NCI-H748 treated with DMSO at 0.1 percent for 48 hours (cell line): ENCODE measurements at places on chromosomes 5 and 9.
A peak's percentile ranks its signal among the peaks of the same experiment; 100 is the strongest.

- DNase-seq: no peak
Measured at GRCh38 chr9:12923468-12924009, 148.7 kb downstream of the LURAP1L start.

DNA sequence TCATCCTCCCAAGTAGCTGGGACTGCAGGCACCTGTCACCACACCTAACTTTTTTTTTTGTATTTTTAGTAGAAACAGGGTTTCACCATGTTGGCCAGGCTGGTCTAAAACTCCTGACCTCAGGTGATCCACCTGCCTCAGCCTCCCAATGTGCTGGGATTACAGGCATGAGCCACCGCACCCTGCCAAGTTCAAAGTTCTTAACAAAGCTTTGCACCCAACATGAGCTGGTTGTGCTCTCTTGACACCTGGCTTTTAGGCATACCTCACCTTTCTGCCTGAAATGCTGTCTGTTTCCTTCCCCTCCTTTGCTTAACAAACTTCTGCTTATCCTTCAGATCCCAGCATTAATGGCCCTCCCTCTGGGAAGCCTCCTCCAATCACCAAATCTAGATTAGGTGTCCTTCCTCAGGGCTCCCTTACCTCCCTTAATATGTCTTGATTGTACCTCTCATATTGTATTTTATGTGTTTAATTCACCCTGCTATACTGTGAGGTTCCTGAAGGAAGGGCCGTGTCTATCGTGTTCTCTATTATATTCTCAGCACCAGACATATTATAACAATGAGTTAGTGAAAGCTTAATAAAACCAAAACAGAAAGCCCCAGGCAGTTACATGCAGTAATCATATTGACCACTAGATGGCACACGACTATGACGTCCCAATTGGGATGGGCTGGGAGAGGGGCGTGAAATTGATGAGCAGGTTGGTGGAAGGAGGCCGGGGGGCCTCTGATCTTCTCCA lies 62.9 kb upstream of the PPARGC1B start:
- DNase-seq: no peak

- DNase-seq: no peak
Measured at GRCh38 chr5:179806250-179807048, at the start of gene MGAT4B. TSS of gene MGAT4B (minus strand) at chr5:179806866. CDS start at chr5:179806583, 283 bp downstream.

- no peak for DNase-seq
Measured at GRCh38 chr9:137494550-137495351, 35.6 kb upstream of the NSMF start.

- DNase-seq: no peak
Measured at GRCh38 chr9:81829195-81829882, 98.9 kb upstream of the SPATA31D4 start.

- DNase-seq: no peak
Measured at GRCh38 chr9:120538339-120538738, 41.6 kb downstream of the CDK5RAP2 start.

DNA sequence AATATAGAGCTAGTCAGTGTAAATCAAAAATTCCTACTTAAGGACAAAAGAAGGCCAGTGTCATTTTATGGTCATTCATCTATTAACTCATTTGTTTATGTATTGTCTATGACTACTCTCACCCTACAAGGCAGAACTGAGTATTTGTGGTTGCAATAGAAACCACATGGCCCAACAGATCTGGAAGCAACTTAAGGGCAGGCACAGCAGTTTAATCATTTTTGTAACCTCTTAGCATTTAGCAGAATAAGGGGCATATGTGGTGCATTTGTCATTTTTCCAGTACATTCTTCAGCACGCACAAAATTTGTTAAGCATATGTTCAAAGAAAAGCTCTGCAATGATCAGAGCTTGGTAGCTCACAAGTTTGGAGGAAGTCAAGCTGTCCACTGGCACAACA lies 1.1 kb downstream of the FKBP15 start:
- no peak for DNase-seq

DNA sequence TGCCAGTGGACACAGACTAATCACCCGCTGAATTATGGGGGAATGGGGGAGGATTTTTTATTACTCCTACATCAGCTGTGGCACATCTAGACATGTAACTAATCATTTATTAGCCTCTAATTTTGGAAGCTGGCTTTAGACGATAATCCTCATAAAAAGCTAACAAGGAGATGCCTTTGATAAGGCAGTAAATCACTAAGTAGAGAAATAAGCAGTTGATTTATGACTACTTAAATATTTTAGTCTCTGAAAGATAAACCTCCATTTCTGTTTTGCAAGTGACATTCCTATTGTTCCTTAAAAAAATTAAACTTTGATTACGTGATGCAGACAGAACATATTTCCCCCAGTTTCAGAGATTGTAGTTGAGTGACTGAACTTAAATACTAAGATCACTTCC lies 206.4 kb upstream of the CDKN2B start:
- no peak for DNase-seq

DNA sequence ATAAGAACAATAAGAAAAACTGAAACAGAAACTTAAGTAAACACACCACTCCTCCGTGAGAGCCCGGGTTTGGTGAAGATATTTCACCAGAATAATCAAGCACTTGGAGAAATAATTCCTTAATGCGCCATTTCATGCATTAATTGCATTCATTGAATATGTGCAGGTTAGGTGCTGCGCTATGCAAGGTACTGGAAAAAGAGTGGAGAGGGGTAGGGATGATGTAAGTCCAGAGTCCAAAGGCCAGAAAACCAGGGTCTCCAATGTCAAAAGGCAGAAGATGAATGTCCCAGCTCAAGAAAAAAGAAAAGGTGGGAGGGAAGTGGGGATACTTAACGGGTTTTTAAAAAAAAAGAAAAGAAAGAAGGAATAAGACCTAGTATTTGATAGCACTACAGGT lies 669 bp upstream of the ZFP37 start:
- DNase-seq: no peak

GRCh38 chr9:29214154-29214689 lies 1640.9 kb upstream of the C9orf72 start:
- peak; percentile 88 for DNase-seq

DNA sequence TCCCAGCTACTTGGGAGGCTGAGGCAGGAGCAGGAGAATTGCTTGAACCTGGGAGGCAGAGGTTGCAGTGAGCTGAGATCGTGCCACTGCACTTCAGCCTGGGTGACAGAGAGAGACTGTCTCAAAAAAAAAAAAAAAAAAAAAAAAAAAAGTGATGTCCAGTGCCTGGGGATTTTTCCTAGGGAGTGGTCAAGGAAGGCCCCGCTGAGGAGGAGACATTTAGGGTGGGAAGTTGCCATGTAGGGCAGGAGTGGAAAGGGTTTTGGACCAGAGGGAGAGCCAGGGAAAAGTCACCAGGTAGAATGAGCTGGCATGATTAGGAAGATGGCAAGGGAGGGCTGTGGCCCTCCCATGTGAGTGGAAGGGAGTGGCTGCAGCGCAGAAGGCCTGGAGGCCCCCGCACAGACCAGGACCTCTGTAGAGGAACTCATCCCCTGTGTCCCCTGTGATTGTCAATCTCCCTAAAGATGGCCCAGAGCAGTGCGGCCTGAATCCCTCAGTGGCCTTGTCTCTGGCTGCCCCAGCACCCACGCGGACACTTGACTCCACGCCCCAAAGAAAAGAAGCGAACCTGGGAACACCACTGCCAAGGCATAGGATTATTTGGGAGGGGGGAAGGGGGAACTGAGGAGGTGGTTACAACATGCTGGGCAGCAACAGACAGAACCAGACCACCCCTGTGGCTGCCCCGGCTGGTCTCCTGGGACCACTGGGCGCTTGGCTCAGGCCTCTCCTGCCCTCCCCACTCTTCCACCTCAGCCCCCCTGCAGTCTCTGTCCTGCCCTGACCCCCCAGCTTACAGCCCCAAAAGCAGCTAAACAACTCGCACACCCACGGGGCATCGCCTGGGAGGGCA lies 2.6 kb upstream of the SQSTM1 start:
- DNase-seq: no peak

DNA sequence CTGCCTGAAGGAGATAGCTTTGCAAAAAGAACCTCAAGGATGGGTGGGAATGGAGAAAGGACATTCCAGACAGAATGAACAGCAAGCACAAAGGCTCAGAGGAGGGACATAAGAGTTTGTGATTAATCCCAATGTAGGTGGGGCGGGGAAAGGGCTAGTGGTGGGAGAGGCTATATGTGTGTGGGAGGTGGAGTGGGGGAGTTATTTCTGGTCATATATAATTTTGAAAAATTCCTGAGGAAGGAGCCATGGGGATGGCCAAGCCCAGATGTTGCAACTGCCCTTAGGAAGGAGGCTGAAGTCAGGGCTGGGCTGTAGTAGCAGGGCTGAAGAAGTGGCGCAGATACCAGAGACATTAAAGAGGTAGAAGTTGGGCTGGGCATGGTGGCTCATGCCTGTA lies 13.4 kb upstream of the CCL27 start:
- DNase-seq: no peak

- peak; percentile 30 for DNase-seq
Measured at GRCh38 chr5:11903121-11903613, 1.1 kb downstream of the CTNND2 start.
